ENCODE measurements at places on chromosomes 13 and 19.

GRCh38 chr13:94415500-94416237 lies 63.8 kb downstream of the DCT start:
- DNase-seq: no peak

GRCh38 chr13:113601166-113602070 lies 16.9 kb downstream of the TFDP1 start:
- no peak for DNase-seq

DNA sequence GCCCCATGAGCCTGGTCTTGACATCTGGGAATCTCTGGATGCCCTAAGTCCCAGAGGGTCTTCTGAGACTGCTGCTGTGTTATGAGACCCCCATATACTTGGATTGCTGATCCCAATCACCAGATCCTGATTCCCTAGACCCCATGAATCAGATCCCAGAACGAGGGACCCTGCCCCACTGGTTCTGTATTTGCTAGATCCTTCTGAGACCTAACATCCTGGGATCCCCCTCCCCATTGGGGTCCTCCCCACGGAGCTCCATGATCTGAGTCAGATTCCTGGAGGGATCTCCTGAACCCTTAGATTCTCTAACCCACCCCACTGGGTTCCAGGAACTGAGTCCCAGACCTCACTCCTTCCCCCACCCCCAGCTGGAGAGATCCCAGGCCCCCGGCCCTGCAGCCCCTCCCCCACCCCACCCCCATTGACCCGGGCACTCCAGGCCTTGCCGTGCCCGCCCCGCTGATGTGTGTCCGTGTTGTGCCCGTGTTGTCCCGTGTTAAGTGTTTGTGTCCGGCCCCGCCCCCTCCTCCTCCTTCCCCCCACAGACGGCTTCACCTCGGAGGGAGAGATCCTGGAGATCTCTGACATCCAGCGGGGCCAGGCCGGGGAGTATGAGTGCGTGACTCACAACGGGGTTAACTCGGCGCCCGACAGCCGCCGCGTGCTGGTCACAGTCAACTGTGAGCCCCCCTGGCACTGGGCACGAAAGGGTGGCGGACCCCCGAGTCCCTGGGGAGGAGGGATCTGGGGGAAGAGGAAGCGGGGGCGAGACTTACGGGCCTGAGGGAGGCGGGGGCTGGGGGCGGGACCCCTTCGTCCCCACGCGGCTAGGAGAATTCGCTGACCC lies 15.0 kb downstream of the IGLON5 start:
- DNase-seq: no peak

- peak; percentile 66 for DNase-seq
Observed at GRCh38 chr19:19490214-19490968, 25.0 kb downstream of the TSSK6 start.

DNA sequence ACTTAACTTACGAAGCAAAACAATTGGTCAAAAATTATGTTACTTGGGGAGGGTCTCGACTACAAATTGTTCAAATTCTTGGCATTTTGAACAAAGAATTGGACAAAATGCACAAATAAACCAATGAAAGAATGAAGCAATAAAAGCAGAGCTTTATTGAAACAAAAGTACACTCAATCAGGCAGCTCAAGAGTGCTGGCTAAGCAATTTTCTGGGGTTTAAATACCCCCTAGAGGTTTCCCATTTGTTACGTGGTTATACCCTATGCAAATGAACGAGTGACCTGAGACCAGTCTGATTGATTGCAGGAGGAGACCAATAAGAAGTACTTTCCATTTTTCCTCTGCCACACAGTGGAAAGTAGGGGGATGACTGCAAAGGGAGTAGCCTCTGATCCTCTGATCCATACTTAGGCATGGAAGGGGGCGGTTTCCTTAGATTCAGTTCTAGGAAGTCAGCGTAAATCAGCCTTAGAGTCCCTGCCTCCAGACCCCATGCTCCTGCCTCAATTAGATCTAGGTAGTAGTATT lies 228.6 kb downstream of the EFNB2 start:
- no peak for DNase-seq

- DNase-seq: no peak
Observed at GRCh38 chr13:95355494-95355893, 54.2 kb upstream of the ABCC4 start.

DNA sequence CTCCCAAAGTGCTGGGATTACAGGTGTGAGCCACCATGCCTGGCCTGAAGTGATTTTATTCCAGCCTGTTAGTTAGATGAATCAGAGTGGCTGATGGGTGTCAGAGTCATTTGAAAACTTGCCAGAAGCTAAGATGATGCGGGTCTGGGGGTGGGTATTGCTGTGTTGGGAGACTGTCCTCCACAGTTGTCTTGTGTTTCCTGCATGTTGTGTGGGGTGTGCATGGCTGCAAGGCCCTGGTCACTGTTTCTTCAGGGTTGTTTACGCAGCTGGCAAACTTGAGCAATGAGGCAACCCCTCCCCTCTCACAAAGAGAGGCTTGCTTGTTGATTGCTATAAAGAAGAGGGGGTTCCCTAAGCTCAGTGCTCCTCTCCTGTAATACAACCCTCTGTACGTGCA lies 71.8 kb downstream of the TRPM4 start:
- no peak for DNase-seq
